ENCODE measurements at places on chromosomes 5 and 9.

- DNase-seq: no peak
These were observed 70.8 kb downstream of the MRPL36 start for GRCh38 chr5:1728846-1729245.

- DNase-seq: no peak
These were observed 13.2 kb downstream of the DIPK1B start for GRCh38 chr9:136725612-136726011.

DNA sequence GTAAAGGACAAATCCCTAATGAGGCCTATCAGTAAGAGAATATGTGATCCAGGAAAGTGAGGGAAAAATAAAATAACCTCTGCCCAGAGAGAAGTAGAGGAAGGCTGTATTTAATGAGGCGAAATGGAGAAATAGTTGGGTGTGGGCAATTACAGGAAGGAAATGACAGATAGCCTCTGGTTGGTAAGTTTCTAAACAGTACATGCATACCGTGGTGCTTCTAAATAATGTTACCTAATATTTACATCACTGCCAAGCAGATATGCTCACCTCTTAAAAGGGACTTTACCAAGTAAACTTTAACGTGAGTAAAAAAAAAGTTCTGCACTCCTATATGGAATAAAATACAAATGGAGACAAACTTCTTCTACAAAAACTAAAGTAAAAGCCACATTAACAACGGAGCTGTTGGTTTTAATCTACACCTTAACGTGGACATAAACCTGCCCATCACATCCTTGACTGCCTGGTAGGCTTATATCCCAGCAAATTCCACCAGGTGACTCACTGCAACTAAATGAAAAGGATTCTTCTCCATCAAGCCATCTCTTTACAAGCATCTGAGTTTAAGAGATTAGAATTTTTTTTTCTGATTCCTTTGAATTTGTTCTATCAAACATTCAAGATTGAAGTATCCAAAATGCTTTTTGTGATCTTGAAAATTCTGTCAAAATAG is 12.4 kb downstream of the NFIL3 start:
- DNase-seq: no peak

GRCh38 chr5:151123897-151124751 is 33.5 kb downstream of the ANXA6 start:
- DNase-seq: peak; percentile 15

DNA sequence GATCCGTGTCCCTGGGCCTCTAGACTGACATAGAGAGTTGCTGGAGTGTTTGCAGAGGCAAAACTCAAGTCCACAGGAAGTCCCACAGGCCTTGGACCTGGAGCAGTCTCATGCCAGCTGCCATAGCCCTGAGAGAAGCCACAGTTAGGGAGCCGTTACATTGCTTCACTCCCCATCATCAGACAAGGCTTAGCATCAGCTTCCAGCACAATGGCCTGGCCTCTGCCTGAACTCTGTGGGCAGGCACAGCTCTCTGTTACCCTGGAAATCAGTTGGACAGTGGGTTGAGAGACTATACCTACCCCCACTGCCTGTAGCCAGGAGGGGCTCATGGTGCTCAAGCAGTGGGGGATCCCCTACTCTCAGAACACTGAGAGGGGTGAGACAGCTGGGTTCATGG is 16.2 kb upstream of the C9orf72 start:
- DNase-seq: no peak

DNA sequence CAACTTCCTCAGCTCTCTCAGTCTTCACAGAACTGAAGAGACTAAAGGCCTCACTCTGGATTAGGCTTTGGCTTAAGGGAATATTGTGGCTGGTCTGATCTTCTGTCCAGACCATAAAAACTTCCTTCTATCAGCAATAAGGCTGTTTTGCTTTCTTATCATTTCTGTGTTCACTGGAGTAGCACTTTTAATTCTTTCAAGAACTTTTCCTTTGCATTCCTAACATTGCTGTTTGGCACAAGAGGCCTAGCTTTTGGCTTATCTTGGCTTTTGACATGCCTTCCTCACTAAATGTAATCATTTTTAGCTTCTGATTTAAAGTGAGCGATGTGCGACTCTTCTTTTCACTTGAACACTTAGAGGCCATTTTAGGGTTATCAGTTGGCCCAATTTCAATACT is 88.7 kb upstream of the ACOT12 start:
- DNase-seq: no peak

- peak; percentile 54 for DNase-seq
These were observed 86.7 kb upstream of the NFIB start for GRCh38 chr9:14400658-14400995.
